NCI-H187 treated with DMSO at 0.1 percent for 48 hours (cell line): ENCODE measurements at places on chromosomes 16 and 17.

DNA sequence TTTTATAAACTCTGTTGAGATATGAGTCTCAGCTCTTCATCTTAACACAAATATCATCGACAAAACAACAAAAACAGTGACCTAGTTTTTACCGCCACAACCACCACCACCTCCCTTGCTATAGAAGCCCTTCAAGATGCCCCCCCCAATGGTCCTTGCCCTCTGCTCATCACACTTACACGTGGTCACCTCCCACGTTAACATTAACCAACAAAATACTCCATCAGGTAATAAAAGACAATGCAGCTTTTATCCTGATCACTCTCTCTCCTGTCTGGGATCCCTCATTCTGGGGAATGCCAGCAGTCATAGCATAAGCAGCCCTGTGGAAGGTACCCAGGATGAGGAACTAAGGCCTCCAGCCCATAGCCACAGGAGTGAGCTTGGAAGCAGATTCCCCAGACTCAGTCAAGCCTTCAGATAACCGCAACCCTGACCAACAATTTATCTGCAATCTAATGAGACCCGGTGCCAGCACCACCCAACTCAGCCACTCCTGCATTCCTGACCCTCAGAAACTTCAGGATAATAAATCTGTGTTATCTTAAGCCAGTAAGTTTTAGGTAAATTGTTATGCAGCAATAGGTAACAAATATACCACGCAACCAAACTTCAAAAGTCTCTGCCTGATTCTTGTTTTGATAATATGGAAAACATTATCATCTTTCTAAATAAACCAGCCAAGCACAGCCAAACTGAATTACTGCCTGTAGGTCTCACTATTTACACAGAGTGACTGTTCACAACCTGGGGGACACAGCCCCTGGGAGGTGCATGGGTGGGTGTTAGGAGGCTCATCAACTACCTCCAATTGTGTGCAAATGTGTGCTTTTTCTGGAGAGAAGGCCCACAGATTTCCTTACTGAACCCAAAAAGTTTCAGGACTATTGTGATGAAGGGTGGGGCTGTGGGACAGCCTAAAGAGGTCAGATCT is 6.1 kb downstream of the PECAM1 start:
- DNase-seq, result no peak

- DNase-seq, result no peak
Observed at GRCh38 chr17:70875729-70876310, 706.5 kb downstream of the KCNJ2 start.

DNA sequence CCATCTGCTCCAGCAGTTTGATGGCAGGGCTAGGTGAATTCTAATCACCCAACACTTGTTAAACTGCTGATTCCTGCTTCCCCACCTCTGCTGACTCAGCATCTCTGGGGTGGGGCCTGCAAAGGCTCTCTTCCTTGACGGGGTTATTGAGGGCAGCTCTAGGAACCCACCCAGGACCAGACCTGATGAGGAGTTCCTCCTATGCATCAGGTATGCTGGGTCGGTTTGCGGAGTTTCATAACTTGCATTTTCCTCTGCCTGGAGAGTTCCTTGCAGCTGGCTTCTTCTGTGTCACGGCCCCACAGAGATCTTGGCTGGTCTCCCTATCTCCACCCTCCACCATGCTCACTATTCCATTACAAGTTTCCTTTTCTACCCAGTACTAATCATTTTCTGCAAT is 93.4 kb upstream of the CCL2 start:
- no peak for DNase-seq

- no peak for DNase-seq
Observed at GRCh38 chr17:79607940-79608623, 2.8 kb downstream of the RBFOX3 start.

- no peak for DNase-seq
Observed at GRCh38 chr17:47224966-47225365, 15.8 kb downstream of the MYL4 start.
